ENCODE measurements at places on chromosomes 6 and 20. TPM values are rescaled to one million over a fixed set of nuclear protein-coding genes. Genes with fewer than 3 reads are reported as not detected.

The OVOL2 gene
- 0.38 TPM for total RNA-seq

The ID4 gene
- 2.6 TPM for total RNA-seq

The KCNQ5 gene
- total RNA-seq, result 1.7 TPM

The GDAP1L1 gene
- total RNA-seq, result not detected

The HRH3 gene
- not detected for total RNA-seq

The RIMS1 gene
- not detected for total RNA-seq

The HCK gene
- not detected for total RNA-seq

The FABP7 gene
- total RNA-seq, result not detected

The BCL2L1 gene
- 135 TPM for total RNA-seq
